ENCODE measurements at places on chromosomes 6 and 20.
A peak's percentile ranks its signal among the peaks of the same experiment; 100 is the strongest.

DNA sequence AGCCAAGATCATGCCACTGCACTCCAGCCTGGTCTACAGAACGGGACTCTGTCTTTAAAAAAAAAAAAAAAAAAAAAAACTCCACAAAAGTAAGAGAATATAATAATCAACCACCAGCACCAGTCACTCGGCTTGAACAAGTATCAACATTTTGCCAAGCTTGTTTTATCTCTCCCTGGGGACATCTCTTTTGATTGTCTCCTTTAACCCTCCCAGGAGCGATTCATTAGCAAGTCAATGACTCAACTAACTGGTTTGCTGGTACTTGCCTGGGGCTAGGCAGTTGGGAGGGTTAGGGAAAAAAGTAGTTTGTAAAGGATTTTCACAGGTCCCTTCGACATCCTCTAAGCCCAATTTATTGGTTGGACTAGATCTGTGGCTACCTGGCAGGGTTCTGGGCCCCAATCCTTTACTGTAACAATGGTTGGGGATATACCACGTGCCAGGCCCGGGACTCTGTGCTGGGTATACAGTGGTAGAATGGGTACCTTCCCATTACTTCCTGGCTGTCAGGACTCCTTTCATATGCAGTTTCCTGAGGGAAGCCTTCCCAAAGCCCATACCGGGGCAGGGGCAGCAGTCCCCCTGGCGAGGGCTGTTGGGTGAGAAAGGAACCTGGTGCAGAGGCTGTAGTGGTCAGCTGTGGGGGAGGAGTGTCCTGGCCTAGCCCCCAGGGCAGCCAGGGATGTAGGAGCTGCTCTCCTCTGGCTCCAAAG lies 12.2 kb downstream of the TGIF2 start:
- peak; percentile 78 for DNase-seq

DNA sequence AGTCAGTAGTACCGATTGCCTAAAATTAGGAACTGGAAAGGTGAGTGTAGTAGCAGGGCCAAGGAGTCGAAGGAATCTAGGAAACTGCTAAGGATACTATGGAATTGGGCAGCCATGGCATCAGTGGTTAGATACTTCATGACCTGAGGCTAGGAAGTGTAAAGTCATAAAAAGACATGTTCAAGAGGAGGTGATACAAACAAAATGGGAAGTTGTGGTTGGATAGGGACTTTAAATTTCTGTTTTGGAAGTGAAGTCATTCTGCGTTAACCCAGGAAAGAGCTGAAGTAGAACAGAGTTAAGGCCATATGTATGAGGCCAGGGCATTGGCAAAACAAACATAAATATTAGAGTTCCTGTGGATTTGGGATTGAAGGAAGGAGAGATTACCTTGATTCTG lies 88.6 kb upstream of the TMEM181 start:
- no peak for DNase-seq

DNA sequence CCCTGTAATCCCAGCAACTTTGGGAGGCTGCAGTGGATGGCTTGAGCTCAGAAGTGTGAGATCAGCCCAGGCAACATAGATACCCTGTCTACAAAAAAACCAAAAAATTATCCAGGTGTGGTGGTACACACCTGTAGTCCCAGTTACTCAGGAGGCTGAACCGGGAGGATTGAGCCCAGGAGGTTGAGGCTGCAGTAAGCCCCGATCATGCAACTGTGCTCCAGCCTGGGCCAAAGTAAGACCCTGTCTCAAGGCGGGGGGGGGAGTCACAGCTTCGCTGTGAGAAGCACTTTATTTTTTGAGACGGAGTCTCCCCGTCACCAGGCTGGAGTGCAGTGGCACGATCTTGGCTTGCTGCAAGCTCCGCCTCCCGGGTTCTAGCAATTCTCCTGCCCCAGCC lies 54.2 kb downstream of the EZR start:
- DNase-seq = no peak

DNA sequence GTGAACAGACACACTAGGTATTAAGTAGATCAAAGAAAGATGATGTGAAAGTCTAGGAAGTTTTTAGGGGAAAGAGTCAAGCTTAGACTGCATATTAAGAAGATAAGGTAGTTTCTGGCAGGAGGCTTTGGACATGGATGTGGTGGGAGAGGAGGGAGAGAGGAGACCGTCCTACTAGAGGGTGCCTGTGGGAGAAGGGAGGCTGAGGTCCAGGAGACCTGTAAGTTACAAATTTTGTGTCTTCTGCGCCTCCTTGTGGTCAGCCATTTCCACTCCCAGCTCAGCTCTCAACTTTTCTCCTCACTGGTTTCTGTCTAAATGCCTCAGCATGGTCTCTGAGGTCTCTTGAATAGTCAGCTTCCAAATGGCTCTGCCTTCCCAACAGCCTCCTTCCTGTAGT lies 193.5 kb downstream of the UNC5CL start:
- DNase-seq = peak; percentile 60

GRCh38 chr6:92790381-92790780 lies 629.0 kb downstream of the EPHA7 start:
- peak; percentile 66 for DNase-seq

GRCh38 chr20:43284486-43284885 lies 94.8 kb upstream of the PTPRT start:
- no peak for DNase-seq

GRCh38 chr6:159533568-159533967 lies 159.5 kb downstream of the SOD2 start:
- no peak for DNase-seq

GRCh38 chr6:22363714-22364239 lies 66.9 kb upstream of the PRL start:
- no peak for DNase-seq

DNA sequence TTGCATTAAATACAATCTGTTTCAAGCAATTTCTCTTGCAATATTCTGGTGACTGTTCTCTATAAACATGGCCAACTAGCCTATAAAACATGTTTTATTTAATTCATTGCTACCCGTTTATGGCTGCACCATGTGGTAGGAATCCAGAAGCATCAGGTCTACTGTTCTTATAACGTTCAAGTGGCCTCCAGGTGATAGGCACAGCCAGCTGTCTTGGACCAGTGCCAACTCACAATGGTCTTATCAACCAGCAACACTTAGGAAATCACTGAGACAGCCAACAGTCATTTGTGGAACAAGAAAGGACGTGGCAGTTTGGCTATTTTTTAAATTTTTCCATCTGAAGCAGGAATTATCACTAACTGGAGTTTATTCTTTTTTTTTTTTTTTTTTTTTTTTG lies 193.6 kb downstream of the NKAIN2 start:
- no peak for DNase-seq

All from SK-MEL-5 (cell line).